ENCODE measurements at places on chromosomes 6 and 20. TPM values are rescaled to one million over a fixed set of nuclear protein-coding genes. Genes with fewer than 3 reads are reported as not detected.

DNA sequence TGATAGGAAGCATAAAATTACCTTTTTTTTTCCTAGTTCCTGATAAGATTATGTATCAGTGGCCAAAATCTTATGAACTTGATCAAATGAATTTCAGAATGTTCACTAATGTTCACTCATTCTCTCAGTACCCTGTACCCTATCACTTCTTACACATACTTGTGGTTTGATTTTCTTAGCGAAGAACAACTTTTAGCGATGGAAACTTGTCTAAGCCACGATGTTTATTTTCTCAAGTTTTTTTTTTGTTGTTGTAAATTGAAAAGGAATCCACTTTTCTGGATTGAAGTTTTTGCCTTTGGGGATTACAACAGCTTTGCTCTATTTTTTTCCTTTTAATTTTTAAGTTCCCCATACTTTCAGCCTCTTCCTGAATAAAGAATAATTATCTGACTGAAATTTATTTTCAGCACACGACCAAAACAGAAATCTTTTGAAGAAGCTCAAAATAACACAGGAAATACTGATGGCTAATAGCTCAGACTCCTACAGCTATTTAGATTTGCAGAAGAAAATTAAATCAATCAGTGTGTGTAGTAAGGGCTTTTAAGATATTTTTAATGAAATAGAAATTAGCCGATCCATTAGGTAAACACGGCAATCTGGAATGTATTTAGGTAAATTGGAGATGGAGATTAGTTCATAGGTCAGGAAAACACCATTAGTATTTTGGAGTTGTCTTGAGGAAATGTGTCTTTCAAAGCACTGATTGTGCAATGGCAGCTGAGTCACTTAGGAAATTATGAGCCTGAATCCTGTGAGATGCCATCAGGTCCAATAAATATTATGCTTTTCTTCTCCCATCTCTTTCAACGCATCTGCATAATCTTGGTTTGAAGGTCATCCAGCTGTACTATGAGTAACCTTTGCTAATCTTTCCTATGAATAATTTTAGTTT is 217.5 kb downstream of the GJA1 start:
- peak overlapping the region; percentile 10 for H3K27ac ChIP-seq
- no peaks in the 10 kb centered on the region for H3K4me1 ChIP-seq
- peak; percentile 34 for DNase-seq

GRCh38 chr6:105835373-105835772 is 250.8 kb upstream of the PRDM1 start:
- peak; percentile 42 for DNase-seq
- H3K36me3 ChIP-seq = no peaks in the 10 kb centered on the region
- no peaks in the 10 kb centered on the region for H3K27me3 ChIP-seq
- no peak overlapping the region for H3K4me3 ChIP-seq
- no peaks in the 10 kb centered on the region for H3K4me1 ChIP-seq
- H3K27ac ChIP-seq = no peak overlapping the region

GRCh38 chr20:36391456-36391855 is 85.3 kb downstream of the DLGAP4 start:
- no peaks in the 10 kb centered on the region for H3K36me3 ChIP-seq
- no peak overlapping the region for H3K4me3 ChIP-seq
- DNase-seq = no peak
- no peak overlapping the region for H3K27ac ChIP-seq

- DNase-seq = no peak
- H3K4me1 ChIP-seq = no peaks in the 10 kb centered on the region
- H3K4me3 ChIP-seq = no peak overlapping the region
- no peak overlapping the region for H3K27ac ChIP-seq
- H3K27me3 ChIP-seq = no peaks in the 10 kb centered on the region
Observed at GRCh38 chr6:7818257-7819214, 92.1 kb downstream of the TXNDC5 start.

- no peaks in the 10 kb centered on the region for H3K4me1 ChIP-seq
- H3K27me3 ChIP-seq = no peaks in the 10 kb centered on the region
- DNase-seq = no peak
- no peaks in the 10 kb centered on the region for H3K36me3 ChIP-seq
- no peak overlapping the region for H3K4me3 ChIP-seq
- no peak overlapping the region for H3K27ac ChIP-seq
Observed at GRCh38 chr6:162576016-162576415, 151.6 kb downstream of the PRKN start.

GRCh38 chr6:31784098-31784925 is 7.2 kb upstream of the VWA7 start:
- no peaks in the 10 kb centered on the region for H3K27me3 ChIP-seq
- no peaks in the 10 kb centered on the region for H3K4me1 ChIP-seq
- no peaks in the 10 kb centered on the region for H3K36me3 ChIP-seq
- no peak for DNase-seq
- no peak overlapping the region for H3K4me3 ChIP-seq

DNA sequence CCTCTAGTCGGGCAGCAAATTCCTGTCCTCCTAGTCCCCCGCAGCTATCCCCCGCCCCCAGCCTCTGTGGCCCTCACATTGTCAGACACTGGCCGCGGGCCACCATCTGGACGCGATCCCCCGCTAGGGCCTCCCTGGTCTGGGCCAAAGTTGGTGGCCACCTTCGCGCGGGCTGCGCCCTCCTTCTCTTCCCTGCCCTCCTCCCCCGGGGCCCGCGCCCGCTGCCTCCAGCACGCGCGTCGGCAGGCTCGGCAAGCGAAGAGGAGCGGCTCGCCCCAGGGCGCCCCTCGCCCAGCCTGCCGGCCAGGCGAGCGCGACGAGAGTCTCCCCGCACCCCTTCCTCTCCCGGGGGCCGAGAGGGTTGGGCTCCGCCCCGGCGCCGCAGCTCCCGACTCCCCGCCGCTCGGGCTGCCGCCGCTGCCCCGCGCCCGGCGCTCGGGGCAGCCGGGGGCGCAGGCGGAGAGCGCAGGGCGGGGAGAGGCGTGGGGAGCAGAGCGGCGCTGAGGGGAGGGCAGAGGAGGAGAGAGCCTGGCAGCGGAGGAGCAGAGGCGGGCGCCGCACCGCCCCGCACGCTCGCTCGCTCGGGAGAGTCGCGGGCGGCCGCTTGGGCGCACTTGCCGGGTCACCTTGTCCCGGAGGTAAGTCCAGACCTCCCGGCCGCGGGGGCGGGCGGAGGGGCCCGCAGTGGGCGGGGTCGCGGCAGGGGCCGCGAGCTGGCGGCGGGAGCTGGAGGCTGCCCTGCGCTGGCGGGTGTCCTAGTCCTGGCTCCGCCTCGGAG is at the start of gene SYNDIG1:
Gene SYNDIG1, plus strand, starts transcription at position 514 of the 778 bp plus-strand sequence. CDS start 73,469 bp downstream, outside the sequence.
- H3K4me1 ChIP-seq = peaks cover 13% of the 10 kb centered on the region
- peak; percentile 58 for DNase-seq
- H3K4me3 ChIP-seq = peak within 1 kb of the TSS; percentile 58
- no peak within 1 kb of the TSS for H3K27ac ChIP-seq

- no peaks in the 10 kb centered on the region for H3K36me3 ChIP-seq
- no peak within 1 kb of the TSS for H3K4me3 ChIP-seq
- H3K4me1 ChIP-seq = peaks cover 22% of the 10 kb centered on the region
- no peaks in the 10 kb centered on the region for H3K27me3 ChIP-seq
Observed at GRCh38 chr20:63735859-63736718, at the start of gene LIME1. Gene LIME1, plus strand, starts transcription at chr20:63736664. Its CDS starts 886 bp downstream, at chr20:63737550.

DNA sequence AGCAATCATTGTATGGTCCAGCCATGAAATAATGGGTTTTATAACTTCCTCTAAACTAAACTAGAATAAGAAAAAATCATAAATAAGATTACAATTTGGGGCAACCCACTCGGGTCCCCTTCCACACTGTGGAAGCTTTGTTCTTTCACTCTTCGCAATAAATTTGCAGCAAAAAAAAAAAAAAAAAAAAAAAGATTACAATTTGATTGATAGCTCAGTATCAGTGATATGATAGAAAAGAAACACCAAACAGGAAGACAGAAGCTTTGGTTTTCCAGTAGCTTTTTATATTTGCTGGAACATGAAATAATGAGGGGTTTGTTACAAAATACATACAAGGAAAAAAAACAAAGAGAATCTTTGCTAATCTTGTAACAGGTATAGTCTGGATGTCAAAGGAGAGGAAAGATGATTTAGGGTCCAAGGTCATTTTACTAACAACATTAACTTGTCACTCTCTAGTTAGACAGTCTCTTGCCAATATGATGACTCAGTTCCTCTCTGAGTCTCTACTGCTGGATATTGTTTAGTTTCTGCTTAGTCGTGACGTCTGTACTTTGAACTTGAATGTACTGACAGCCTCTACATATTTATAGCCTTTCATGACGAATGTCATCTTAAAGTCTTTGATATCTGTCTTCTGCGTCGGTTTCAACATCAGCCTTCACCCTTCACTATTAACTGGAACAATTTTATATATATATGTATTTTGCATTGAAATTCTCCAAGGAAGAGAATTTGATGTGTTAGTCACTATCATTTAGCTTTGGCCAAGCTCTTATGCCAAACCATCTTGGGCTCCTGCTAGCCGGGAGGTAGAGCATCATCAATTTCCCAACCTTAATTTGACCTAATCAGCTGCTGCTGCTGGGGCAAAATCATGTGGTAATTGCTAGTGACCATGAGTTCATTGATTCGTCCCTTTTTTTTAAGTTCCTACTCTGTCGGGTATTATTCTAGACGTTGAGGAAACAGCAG is 213.1 kb upstream of the STXBP5 start:
- H3K4me1 ChIP-seq = peaks cover 8% of the 10 kb centered on the region
- H3K27me3 ChIP-seq = no peaks in the 10 kb centered on the region
- H3K4me3 ChIP-seq = no peak overlapping the region
- no peaks in the 10 kb centered on the region for H3K36me3 ChIP-seq

DNA sequence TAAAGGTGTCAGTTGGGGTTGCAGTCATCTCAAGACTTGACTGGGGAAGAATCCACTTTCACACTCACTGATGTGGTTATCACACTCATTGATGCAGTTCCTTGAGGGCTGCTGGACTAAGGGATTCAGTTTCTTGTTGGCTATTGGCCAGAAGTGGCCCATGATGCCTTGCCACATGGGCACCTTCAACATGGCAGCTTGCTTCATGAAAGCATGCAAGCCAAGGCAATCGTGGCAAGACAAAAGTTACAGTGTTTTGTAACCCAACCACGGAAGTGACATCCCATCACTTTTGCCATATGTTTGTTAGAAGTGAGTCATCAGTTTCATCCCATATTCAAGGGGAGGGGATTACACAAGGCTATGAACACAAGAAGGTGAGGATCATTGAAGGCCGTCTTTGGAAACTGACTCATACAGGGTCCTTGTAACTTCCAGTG is 3.8 kb upstream of the RANBP9 start:
- DNase-seq = no peak
- H3K27ac ChIP-seq = no peak overlapping the region
- H3K36me3 ChIP-seq = no peaks in the 10 kb centered on the region
- H3K27me3 ChIP-seq = no peaks in the 10 kb centered on the region
- no peak overlapping the region for H3K4me3 ChIP-seq

GRCh38 chr6:106626485-106626884 is 2.8 kb downstream of the RTN4IP1 start:
- no peak overlapping the region for H3K27ac ChIP-seq
- no peaks in the 10 kb centered on the region for H3K27me3 ChIP-seq
- no peak overlapping the region for H3K4me3 ChIP-seq
- peaks cover 4% of the 10 kb centered on the region for H3K4me1 ChIP-seq

DNA sequence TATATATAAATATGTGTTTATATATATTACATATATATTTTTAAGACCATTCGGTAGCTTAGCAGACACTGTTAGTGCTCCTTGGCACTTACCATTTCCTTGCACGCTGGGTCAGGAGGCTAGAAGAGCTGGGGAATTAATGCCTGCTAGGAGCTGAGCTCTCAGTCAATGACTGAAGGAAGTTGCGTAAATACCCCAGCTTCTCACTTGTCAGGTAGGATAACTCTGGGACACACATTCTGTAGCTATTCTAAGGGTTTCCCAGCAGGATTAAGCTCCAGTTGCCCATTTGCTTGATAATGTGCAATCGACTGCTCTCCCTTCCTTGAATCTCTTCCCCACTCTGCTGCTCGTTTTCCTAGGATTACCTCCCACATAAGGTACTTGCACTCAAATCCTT is 15.7 kb upstream of the DNAAF9 start:
- no peaks in the 10 kb centered on the region for H3K27me3 ChIP-seq
- DNase-seq = no peak
- no peaks in the 10 kb centered on the region for H3K36me3 ChIP-seq
- H3K4me1 ChIP-seq = no peaks in the 10 kb centered on the region

DNA sequence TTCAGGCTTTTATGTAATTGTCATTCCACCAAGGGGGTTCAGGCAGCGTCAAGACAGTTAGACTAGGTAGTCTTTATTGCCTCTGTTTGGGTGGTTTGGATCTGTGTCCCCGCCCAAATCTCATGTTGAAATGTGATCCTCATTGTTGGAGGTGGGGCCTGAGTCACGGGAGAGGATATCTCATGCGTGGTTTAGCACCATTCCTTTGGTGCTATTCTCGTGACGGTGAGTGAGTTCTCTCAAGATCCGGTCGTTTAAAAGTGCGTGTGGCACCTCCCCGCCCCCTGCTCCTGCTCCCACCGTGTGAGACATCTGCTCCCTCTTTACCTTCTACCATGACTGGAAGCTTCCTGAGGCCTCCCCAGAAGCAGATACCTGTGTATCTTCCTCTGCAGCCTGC is 51.3 kb upstream of the FOXC1 start:
- no peaks in the 10 kb centered on the region for H3K27me3 ChIP-seq
- no peak overlapping the region for H3K27ac ChIP-seq
- no peaks in the 10 kb centered on the region for H3K36me3 ChIP-seq
- peaks cover 3% of the 10 kb centered on the region for H3K4me1 ChIP-seq
- no peak overlapping the region for H3K4me3 ChIP-seq

DNA sequence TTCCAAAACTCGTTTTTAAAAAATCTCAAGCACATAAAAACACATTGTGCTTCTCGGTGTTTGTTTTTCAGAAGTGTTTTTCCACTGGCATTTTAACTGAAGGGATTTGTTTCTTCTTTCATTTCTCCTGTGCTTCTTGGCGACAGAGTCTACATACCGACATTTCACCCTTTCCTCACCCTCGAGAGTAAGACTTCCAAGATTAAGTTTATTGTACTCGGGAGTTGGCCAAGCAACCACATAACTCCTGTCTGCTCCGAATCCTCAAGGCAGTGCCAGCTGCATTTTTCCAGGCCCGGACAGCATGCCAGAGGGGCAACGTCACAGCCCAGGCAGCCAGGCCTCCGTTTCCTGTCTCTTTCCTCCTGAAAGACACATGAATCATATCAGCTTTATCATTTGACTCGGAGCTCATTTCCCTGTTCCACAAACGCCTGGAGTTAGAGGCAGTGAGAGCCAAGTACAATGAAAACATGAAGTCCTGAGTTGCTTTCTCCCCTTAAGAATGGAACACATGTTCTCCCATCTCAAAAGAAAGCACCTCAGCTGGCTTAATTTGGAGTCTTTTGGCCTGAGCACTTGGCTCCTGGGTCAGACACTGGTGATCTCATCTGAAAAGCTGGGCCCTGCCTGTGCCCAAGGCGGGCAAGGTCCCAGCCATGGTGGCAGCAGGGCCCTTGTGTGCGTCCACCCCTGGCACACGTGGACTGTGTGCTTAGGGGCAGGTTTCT is 23.2 kb upstream of the FAM50B start:
- peak overlapping the region; percentile 95 for H3K27ac ChIP-seq
- peaks cover 16% of the 10 kb centered on the region for H3K4me1 ChIP-seq
- no peak overlapping the region for H3K4me3 ChIP-seq
- no peaks in the 10 kb centered on the region for H3K36me3 ChIP-seq

GRCh38 chr6:56944661-56945060 is 10.2 kb upstream of the BEND6 start:
- H3K27ac ChIP-seq = no peak overlapping the region
- H3K27me3 ChIP-seq = no peaks in the 10 kb centered on the region
- no peak overlapping the region for H3K4me3 ChIP-seq
- H3K4me1 ChIP-seq = no peaks in the 10 kb centered on the region
- H3K36me3 ChIP-seq = no peaks in the 10 kb centered on the region
- no peak for DNase-seq

Gene BLOC1S5
- total RNA-seq = 21.5 TPM

Gene HDGFL1
- total RNA-seq = not detected

Gene RGS17
- 0.24 TPM for total RNA-seq

Gene TMEM170B
- 5.1 TPM for total RNA-seq

Gene RSPH4A
- 0.12 TPM for total RNA-seq

Gene TMEM151B
- 0.30 TPM for total RNA-seq

Gene TOP1
- 39.9 TPM for total RNA-seq

Gene B3GAT2
- 0.17 TPM for total RNA-seq

Gene GABRR1
- total RNA-seq = not detected

Gene PAK5
- total RNA-seq = 0.76 TPM

Gene TFEB
- total RNA-seq = 10.1 TPM

Gene MYLK4
- total RNA-seq = 0.28 TPM
